NAMALWA (cell line): ENCODE measurements at places on chromosomes 7 and 10.

GRCh38 chr10:35307297-35307696 is 29.0 kb upstream of the CCNY start:
- no peak for DNase-seq

- DNase-seq = peak; percentile 43
Observed at GRCh38 chr10:132232023-132232951, 45.5 kb downstream of the DPYSL4 start.

GRCh38 chr10:1650542-1651269 is 86.6 kb downstream of the ADARB2 start:
- no peak for DNase-seq

GRCh38 chr7:27961255-27961654 is 219.3 kb downstream of the JAZF1 start:
- DNase-seq = no peak

DNA sequence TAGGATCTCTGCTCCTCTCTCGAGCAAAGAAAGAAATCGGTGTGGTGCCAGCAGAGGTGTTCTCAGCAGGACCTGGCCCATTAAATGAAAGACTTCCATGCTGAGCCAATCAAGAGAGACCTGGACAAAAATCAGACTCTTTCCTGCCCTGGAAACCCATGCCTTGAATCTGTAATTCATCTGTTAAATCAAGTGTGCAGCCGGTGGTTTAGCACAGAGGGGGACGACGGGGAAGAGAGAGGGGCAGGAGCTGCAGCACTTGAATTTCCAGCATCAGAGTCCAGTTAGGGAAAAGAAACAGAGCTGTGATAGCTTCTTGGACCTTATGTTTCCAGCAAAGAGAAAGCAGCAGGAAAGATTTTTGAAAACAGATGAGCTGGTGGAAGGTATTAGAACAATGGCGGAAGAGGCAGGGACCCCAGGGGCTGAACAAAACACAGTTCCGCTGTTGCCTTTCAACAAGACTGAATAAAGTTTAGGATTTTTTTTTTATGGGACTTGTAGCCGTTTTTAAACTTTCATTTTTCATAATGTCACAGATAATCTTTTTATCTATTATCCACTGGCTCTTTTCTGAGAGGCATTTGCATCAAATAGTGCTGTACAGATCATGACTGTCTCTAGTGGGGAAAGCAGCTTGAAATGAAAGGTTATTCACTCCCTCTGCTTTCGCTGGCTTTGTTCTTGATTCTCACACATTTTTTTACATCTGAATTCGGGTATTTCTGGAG is 543.6 kb upstream of the GALNT17 start:
- no peak for DNase-seq

- no peak for DNase-seq
Observed at GRCh38 chr7:118938845-118939244, 714.3 kb downstream of the ANKRD7 start.

DNA sequence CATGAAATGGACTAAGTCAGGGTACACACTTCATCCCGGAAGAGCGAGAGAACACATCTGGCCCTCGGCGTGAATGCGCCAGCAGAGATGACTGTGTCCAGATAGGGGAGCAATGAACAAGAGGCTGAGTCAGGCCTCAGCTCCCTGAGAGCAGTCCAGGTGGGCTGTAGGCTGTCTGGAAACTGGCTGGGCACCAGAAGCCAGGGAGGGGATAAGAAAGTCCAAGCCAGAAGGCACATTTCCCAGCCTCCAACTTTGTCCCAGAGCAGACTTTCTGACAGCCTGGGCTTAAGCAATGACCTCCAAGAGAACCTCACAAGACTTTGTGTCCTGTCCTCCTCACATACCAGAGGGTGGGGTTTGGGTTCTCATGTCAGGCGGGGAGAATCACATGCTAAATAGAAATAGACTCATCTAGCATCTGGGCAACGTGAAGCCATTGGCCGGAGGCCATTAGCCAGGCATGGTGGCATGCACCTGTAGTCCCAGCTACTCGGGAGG is 157.2 kb downstream of the ARHGAP12 start:
- no peak for DNase-seq

- no peak for DNase-seq
Observed at GRCh38 chr7:68691261-68692216, 906.7 kb upstream of the AUTS2 start.

GRCh38 chr7:113289140-113289740 is 170.9 kb upstream of the SMIM30 start:
- DNase-seq = peak; percentile 66

- no peak for DNase-seq
Observed at GRCh38 chr7:135501402-135501801, 8.5 kb downstream of the CNOT4 start.

DNA sequence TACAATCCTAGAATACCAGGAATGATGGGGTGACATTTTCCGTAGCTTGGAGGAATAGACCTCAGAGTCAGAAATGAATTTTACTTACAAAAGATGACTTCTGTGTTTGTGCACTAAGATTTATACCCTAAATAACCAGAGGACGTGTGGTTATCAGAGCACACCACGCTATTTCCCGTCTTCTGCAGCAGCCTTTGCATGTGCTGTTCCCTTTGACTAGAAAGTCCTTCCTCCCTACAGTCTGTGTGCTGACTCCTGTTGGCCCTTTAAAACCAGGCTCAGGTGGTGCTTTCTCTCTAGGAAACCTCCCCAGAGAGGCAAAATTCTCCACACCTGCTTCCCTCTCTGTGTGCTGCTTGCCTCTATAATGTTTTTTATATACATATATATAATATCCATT is 73.3 kb upstream of the SMNDC1 start:
- DNase-seq = no peak

GRCh38 chr10:95260397-95260881 is 30.4 kb downstream of the PDLIM1 start:
- no peak for DNase-seq

GRCh38 chr7:24408798-24409430 is 124.9 kb downstream of the NPY start:
- no peak for DNase-seq

DNA sequence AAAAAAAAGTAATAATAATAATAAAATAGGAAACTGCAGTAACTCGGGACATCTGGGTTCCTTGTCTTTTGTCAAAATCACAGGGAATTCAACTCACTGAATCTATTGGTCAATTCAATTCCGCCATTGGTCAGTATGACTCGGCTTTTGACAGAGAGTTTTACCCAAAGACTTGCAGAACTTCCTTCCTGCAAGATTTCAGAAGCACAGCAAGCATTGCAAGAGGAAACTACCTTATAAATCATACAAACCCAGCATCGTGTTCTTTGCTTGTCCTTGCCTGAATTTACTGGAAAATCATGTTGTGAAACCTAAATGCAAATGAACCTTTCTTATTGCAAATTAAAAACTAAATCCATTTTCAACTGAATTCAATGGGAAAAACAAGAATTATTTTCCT is 15.5 kb downstream of the KLF6 start:
- DNase-seq = no peak

DNA sequence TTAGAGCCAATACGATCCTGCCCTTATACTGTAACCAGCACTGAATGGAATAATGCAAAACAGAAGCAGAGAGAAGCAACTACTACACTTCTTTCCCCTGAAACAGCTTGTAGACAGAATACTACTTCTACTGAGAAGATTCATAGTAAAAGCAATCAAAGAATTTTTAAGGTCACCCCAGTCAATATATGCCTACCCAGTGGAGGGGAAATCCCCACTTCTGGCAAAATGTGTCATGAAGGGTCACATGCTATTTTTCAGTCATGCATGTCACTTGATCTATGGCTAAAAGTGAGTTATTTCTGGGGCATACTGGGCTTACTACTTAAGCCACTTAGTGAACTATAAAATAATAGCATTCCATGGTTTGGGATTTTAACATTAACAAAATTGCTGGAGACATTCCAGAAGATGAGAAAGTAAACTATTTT is 25.6 kb downstream of the IRF5 start:
- DNase-seq = peak; percentile 75

GRCh38 chr7:144975882-144976281 is 140.0 kb upstream of the TPK1 start:
- DNase-seq = no peak

GRCh38 chr10:119333146-119333792 is 125.9 kb downstream of the GRK5 start:
- peak; percentile 34 for DNase-seq

GRCh38 chr7:129986600-129986999 is 33.8 kb upstream of the UBE2H start:
- no peak for DNase-seq

- DNase-seq = no peak
Observed at GRCh38 chr7:7104971-7105370, 77.4 kb upstream of the C1GALT1 start.

DNA sequence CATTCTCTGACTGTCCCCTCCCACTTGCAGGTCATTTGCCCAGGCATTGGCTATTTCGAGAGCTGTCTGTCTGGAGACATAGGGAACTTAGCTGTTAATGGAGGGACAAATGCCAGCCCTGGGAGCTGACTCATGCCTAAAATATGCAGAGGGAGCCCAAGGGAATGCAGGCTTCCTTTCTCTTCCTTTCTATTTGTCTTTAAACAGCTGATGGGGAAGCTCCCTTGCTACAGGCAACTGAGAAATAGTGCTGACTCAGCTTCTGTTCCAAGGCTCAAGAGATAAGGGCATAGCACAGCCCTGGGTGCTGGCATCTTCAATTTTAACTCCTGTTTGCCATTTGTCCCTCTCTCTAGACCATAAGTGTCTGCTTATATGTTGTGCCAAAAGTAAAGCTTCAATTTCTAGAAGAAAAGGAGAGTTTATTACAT is 82.7 kb upstream of the C1GALT1 start:
- no peak for DNase-seq

- no peak for DNase-seq
Observed at GRCh38 chr7:158868764-158869410, 12.5 kb downstream of the DYNC2I1 start.

DNA sequence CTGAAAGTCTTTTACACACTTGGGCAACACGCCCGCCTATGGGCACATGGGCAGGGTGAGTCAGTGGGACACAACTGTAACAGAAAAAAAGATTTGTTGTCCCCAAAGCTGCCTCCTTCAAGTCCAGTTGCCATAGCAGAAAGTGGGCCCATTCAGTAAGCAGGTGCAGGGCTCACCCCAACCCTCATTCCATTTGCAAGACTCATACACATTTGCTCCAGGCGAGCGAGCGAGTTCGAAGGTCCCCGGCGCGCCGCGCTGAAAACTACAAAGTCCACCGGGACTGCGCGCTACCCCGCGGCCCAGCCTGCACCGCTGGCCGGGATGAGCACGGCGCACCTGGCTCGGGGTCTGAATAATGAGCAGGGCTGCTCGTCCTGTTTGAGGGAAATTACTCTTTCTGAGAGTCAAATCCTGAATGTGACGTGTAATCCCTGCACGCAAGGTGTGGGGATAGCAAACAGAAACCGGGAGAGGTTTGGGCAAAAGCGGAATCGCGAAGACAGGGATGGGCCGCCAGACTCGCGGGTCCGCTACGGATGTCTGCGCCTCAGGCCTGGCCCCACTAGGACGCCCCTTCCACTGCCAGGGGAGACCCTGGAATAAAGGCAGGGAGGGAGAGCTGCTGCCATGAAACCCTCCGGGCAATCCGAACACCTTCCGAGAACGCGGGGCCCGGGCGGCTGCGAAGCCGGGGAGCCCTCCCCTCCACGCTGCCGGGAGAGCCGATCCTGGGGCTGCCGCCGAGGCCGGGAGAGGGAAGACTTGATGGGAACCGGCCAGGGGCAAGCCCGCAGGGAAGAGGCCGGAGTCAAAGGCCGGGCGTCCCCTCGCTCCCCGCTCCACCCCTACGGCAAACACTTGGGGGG is 982 bp downstream of the COBL start:
- no peak for DNase-seq

GRCh38 chr7:150685219-150686029 is at the start of gene GIMAP2:
Gene GIMAP2 (plus strand): TSS chr7:150685706. CDS start chr7:150687060, 1,354 bp downstream.
- peak; percentile 66 for DNase-seq

GRCh38 chr7:111952783-111953182 is 253.4 kb downstream of the DOCK4 start:
- DNase-seq = no peak

GRCh38 chr7:132168239-132168638 is 408.0 kb downstream of the PLXNA4 start:
- DNase-seq = no peak

- DNase-seq = no peak
Observed at GRCh38 chr7:91242097-91242844, 22.0 kb upstream of the FZD1 start.

- DNase-seq = no peak
Observed at GRCh38 chr10:85537561-85537960, 829.0 kb downstream of the GRID1 start.

GRCh38 chr7:43363035-43363791 is 219.7 kb upstream of the STK17A start:
- no peak for DNase-seq

GRCh38 chr7:126362746-126363145 is 890.0 kb downstream of the GRM8 start:
- no peak for DNase-seq

GRCh38 chr7:133273227-133273626 is 20.3 kb downstream of the EXOC4 start:
- no peak for DNase-seq

DNA sequence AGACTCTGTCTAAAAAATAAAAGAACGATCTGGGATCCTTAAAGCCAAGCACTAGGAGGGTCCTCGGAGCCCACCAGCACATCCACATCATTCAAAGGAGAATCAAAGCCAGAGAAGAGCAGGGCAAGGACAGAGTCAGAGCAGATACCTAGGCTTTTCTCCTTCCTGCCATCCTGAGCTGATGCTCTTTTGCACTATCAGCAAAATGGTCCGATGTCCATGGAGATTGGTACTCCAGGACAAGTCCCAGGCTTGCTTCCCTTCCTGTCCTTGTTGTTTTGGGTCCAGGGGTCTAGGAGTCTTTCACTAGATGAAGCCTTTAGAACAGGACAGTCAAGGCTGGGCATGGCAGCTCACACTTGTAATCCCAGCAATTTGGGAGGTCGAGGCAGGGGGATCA is 58.0 kb upstream of the ELN start:
- no peak for DNase-seq

DNA sequence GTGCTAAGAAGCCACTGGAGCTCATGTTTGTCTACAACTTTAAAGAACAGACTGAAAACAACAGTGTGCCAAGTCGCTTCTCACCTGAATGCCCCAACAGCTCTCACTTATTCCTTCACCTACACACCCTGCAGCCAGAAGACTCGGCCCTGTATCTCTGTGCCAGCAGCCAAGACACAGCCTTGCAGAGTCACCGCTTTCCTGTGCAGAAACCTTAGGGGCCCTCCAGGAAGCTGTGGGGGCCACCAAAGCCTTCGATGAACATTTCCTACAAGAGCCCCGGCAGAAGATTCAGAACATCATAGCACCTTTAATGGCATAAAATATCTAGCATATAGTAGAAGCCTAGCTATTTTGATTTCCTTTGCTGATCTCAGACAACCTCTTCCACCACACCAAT is 88.0 kb upstream of the PRSS58 start:
- no peak for DNase-seq

DNA sequence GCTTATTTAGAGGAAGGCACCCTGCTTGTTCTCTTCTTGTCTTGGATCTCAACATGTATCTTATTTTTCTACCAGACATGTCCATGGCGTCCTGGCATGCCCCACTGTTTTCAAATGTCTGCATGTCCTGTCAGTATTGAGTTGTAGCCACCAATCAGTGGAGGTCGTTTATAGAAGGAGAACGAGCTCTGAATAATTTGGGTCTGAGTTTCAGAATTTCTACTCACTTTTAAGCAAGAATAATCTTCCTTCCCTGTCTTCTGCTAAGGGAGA is 2.9 kb upstream of the HOXA13 start:
- no peak for DNase-seq
